Psoas muscle (tissue), 8 donors: ENCODE measurements at places on chromosomes 13 and 19.
A peak's percentile ranks its signal among the peaks of the same experiment; 100 is the strongest.

GRCh38 chr19:15136234-15136954 is 29.2 kb downstream of the SYDE1 start:
- H3K36me3 ChIP-seq = no peaks in the 10 kb centered on the region
- no peak for DNase-seq
- H3K4me3 ChIP-seq = no peak overlapping the region
- no peaks in the 10 kb centered on the region for H3K27me3 ChIP-seq
- H3K4me1 ChIP-seq = no peaks in the 10 kb centered on the region

DNA sequence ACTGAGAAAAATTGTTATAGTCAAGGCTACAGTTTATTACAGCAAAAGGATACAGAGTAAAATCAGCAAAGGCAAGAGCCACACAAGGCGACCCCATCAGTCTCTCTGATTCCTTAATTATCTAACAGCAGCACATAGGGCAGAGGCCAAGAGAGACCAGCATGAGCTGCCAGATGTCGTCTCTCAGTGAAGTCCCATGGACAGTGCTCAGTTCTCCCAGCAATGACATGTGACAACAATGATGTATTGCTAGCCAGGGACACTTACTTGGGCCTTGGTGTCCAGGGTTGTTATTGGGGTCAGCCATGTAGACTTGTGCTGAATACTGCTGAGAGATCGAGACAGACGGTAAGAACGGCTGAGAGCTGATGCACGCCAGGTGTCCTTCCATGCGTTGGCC is 22.3 kb downstream of the ZSWIM9 start:
- no peak overlapping the region for H3K4me3 ChIP-seq
- DNase-seq = no peak
- no peaks in the 10 kb centered on the region for H3K36me3 ChIP-seq
- no peaks in the 10 kb centered on the region for H3K27me3 ChIP-seq
- H3K4me1 ChIP-seq = no peaks in the 10 kb centered on the region

GRCh38 chr13:97276862-97277269 is 54.7 kb downstream of the MBNL2 start:
- peak overlapping the region; percentile 7 for H3K27ac ChIP-seq
- peaks cover 20% of the 10 kb centered on the region for H3K36me3 ChIP-seq
- H3K4me3 ChIP-seq = no peak overlapping the region
- peaks cover 95% of the 10 kb centered on the region for H3K4me1 ChIP-seq

GRCh38 chr19:13926715-13927114 is 11.5 kb downstream of the PODNL1 start:
- no peaks in the 10 kb centered on the region for H3K27me3 ChIP-seq
- H3K4me3 ChIP-seq = no peak overlapping the region
- no peak for DNase-seq
- no peak overlapping the region for H3K27ac ChIP-seq
- H3K4me1 ChIP-seq = no peaks in the 10 kb centered on the region
- peaks cover 75% of the 10 kb centered on the region for H3K36me3 ChIP-seq

GRCh38 chr19:40398417-40399131 is 8.6 kb upstream of the HIPK4 start:
- no peak for DNase-seq
- H3K4me1 ChIP-seq = no peaks in the 10 kb centered on the region
- no peak overlapping the region for H3K4me3 ChIP-seq
- no peaks in the 10 kb centered on the region for H3K27me3 ChIP-seq
- H3K36me3 ChIP-seq = no peaks in the 10 kb centered on the region

- H3K27ac ChIP-seq = peak overlapping the region; percentile 27
- no peak overlapping the region for H3K4me3 ChIP-seq
- no peak for DNase-seq
- H3K27me3 ChIP-seq = peaks cover 2% of the 10 kb centered on the region
- H3K4me1 ChIP-seq = no peaks in the 10 kb centered on the region
Observed at GRCh38 chr19:33879818-33880575, 83.3 kb downstream of the KCTD15 start.

- no peaks in the 10 kb centered on the region for H3K36me3 ChIP-seq
- no peak overlapping the region for H3K4me3 ChIP-seq
- no peak overlapping the region for H3K27ac ChIP-seq
- H3K27me3 ChIP-seq = peaks cover 20% of the 10 kb centered on the region
Observed at GRCh38 chr19:51727349-51727880, 3.6 kb upstream of the HAS1 start.
